ENCODE measurements at places on chromosomes 13 and 19.

DNA sequence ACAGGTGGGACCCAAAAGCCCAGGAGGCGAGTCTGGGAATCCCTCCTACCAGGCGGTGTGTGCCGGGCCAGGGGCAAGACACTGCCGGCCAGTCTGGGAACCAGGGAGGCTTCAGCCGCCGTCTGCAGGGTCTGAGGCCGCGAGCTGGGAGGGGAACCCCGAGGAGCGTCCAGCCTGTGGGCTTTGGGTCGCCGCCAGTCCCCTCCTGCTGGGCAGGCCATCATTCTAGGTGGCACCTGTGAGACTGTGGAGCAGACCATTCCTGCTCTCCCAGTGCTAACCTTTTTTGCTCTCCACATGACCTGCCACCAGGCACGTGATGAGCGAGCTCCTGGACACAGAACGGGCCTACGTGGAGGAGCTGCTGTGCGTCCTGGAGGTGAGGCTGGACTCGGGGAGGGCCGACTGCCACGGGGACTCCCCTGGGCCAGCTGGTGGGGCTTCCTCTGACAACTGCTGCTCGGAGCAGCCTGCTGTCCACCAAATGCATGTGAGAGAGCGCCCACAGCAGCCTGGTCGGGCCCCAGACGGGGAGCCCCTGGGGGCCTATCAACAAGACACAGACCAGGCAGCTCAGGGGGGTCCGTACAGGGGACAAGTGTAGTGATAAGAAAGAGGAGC, 24.6 kb upstream of the F7 start:
- no peak for DNase-seq

DNA sequence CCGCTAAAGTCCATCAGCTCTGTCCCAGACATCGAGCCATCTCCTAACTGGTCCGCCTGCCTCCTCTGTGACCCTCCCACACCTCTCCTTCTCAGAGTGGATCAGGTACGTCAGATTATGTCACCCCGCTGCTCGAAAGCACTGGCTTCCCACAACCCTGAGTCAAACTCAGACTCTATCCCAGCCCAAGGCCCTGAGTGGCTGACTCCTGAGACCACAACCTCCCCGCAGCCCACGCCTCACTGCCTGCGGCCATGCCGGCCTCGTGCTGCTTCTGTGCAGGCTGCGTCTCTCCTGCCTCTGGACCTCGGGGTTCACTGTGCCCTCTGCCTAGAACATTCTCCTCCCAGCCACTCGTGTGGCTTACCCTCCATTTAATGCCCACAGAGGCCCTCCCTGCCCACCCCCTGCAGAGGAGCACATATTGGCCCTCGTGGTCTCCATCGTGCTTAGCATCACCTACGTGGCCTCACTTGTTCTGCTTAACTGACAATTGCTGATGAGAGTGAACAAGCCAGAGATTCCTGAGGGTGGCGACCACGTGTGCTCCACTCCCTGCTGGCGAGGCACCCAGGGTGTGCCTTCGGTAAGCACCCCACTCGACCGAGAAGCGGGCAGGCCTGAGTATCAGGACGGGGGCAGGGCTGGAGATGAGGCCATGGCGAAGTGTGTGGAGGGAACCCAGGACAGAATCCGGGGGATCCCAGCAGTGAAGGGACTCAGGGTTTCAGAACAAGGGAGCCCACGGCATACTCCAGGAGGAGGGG, 13.5 kb upstream of the FKRP start:
- no peak for DNase-seq

GRCh38 chr19:55581145-55581822, 636 bp upstream of the ZNF579 start:
- DNase-seq = no peak

DNA sequence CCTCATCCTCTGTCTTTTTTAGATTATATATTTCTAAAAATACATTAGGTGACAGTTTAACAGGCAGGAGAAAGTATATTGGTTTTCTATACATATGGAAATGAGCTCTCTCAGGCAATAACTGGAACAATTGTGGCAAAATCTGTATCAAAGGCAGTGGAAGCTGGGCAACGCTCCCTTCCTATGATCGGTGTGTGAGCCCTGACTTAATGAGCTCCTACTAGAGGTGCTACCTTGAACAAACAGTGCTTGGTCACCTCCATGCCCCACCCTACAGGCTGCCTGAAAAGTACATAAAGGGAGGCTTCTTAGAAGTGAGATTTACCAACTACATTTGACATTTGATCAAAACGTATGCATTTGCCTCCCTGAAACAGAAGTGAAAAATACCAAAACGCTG, 185.3 kb downstream of the EFNB2 start:
- no peak for DNase-seq

DNA sequence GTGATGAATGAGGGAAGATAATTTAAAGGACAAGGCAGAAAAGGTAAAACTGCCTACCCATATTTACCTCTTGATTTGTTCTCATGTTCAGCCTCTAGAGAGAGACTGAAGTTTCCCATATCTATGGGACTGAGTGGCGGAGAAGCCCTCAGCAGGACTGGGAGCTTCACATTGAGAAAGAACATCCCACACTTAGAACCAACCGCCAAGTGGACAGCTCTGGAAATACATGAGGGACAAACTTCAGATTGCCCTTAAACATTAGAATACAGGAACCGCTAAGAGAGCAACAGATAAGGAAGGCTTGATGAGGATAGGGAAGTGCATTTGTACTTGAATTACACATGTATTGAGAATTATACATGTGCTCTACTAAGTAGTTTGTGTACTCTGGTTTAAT, 316.0 kb upstream of the MIR17HG start:
- DNase-seq = no peak

DNA sequence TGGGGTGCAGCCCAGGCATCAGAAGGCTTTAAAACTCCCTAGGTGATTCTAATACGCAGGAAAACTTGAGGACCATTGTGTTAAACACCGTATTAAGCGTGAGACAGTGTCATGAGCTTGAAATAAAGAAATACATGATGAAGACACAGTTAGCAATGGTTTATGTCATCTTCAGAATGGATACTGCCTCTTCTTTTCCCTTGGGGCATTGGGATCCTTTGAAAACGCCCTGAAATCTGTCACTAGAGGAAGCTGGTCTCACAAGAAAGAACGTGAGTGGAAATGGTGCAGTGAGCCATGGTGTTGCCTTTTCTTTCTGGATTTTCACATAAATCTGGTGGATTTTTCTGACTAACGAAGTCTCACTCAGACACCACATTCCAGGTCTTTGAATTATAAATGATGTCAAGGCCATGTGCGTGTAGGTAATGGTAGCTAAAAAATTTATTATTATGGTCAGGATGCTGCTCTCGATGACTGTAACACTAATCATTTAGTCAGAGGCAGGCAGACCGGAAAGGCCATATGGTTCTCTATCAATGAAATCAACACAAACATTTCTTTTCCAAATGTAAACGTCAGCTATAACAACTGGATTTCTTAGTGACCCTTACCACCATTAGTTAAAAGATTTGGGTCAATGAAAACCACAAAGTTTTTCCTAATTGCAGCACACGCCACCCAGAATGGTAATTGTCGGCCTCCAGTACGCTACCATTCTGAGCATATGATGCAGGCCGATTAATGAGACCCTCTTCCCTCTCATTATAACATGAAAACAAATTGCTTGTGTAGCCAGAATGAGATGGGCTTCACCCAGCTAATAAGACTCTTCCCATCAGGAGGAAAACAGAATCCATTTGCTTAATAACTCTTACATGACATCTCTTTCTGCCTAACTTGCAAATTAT, 105.6 kb downstream of the SLC7A1 start:
- no peak for DNase-seq

- DNase-seq = no peak
Observed at GRCh38 chr13:98874029-98874397, 103.9 kb downstream of the DOCK9 start.

DNA sequence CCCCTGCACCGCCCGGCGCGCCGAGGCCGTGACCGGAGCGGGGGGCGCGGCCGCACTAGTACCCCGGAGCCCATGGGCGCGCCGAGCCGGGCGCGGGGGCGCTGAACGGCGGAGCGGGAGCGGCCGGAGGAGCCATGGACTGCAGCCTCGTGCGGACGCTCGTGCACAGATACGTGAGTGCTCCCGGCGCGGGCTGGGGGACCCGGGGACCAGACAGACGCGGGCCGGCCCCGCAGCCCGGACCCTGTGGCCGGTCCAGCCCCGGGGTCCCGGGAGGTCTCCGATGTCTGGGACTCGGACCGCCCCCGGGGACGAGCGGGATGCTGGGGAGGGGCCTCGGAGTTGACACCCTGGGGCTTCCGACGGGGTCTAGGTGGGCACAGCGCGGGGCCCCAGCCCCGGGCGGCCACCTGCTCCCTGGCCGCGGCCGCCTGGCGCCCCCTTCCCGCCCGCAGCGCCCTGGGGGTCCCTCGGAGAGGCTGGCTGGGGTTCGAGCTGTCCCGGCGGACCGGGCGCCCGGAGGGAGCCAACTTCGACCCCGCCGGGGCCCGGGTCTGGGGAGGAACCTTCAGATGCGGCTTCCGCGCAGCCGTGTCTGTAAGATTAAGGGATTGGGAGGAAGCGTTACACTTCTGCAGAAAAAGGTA, 568 bp downstream of the ATP11A start:
- DNase-seq = no peak

- DNase-seq = no peak
Observed at GRCh38 chr19:46520616-46521015, 24.9 kb upstream of the PNMA8B start.
